ENCODE measurements at places on chromosomes 16 and 17.

DNA sequence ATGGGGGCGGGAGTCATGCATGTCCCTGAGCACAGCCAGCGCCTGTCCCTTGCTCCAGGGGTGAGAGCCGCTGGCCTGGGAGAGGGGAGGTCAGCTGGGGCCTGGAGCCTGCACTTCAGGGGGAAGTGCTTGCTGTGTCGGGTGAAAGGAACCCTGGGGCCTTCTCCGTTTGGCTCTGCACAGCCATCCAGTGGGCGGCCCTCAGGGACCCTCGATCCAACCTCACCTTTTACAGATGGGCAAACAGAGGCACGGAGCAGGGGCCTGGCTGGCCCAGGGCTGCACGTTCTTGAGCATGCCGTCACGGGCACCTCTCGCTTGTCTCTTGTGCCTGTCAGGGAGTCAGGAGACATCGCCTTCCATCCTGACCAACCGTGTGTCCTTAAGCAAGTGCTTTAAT, 1.8 kb downstream of the SNX20 start:
- no peak for DNase-seq

DNA sequence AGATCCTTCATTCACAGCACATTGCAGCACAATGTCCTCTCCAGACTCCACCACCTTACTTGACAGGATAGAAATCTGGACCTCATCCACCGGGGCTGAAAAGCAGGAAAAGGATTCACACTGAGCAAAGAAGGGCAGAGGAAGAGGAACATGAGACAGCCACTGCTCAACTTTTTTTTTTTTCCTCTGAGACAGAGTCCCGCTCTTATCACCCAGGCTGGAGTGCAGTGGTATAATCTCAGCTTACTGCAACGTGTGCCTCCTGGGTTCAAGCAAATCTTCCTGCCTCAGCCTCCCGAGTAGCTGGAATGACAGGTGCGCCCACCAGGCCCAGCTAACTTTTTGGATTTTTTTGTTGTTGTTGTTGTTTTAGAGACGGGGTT, 34.4 kb downstream of the PECAM1 start:
- no peak for DNase-seq

DNA sequence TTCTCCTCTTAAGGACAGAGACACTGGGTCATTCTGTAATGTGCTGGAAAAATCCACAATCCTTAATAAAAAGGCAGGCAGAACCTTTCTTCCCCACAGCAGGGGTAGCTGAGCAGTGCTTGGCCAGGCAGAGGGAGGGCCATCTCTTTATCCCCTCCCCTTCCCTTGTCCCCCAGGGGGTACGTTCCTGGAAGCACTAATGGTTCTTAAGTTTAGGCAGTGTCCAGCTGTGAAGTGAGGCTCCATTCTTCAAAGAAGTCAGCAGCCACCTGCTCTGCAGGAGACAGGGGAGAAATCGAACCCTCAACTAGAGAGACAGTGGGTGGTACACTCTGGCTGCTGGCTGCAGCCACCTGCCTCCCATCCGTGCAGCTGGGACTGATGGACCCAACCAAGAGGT, 533.9 kb upstream of the CDH11 start:
- no peak for DNase-seq

DNA sequence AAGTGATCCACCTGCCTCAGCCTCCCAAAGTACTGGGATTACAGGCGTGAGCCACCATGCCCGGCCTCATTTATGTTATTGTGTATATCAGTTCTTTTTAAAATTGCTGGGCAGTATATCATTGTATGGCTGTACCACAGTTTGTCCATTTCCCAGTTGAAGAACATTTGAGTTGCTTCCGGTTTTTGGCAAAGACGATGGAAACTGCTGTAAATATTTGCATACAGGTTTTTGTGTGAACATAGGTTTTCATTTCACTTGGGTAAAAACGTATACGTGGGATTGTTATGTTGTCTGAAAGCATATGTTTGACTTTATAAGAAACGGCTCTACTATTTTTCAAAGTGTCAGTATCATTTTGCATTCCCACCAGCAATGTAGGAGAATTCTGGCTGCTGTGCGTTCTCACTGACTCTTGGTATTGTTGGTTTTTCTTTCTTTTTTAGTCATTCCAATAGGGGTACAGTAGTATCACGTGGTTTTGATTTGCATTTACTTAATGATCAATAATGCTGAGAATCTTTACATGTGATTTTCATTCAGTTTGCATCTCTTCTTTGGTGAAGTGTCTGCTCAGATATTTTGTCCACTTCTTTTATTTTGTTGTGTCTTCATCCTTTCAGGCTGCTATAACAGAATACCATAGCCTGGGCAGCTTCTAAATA, 63.2 kb upstream of the GOT2 start:
- DNase-seq, result no peak

GRCh38 chr16:65136681-65137080, 14.8 kb upstream of the CDH11 start:
- no peak for DNase-seq

- DNase-seq, result peak; percentile 32
Measured at GRCh38 chr17:37273409-37274051, 102.3 kb upstream of the C17orf78 start.

GRCh38 chr16:27198451-27199234, 4.7 kb upstream of the KDM8 start:
- DNase-seq, result no peak

- peak; percentile 46 for DNase-seq
Measured at GRCh38 chr16:89393738-89394406, 96.5 kb downstream of the ANKRD11 start.

DNA sequence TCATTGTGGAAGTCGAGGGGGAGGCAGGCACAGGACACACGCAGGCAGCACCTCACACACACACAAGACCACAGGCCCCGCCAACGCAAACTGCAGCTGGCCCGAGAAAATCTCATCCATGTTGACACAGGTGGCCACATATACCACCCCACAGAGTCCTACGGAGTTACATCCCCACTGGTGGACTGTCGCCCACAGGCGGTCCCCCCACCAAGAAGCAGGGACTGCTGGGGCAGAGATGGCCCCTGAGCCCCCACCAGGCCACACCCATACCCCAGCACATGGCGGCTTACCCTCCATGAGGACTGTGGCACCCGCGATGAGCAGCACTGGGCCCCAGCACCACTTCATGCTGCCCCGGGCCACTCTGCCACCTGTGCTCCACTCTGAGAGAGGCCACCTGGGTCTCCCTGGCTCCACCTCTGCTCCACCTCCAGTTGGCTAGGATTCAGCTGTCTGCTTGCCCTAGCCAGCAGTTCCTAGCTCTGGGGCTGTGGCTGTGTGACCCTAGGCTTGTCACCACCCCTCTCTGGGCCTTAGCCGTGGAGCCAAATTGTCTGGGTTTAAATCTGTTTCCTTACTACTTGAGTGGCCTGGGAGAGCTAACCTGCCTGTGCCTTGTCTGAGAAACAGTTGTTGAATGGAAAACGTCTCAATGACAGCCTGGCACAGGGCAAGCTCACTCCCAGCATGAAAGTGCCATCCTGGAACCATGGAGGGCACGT, at the start of gene PRSS53:
PRSS53 (minus strand) TSS at position 485 of the 725 bp plus-strand sequence; CDS start at position 351, 134 bp downstream.
- no peak for DNase-seq

GRCh38 chr16:3868556-3868955, 12.0 kb downstream of the CREBBP start:
- no peak for DNase-seq

GRCh38 chr17:72169823-72170222, 49.0 kb downstream of the SOX9 start:
- DNase-seq, result no peak

DNA sequence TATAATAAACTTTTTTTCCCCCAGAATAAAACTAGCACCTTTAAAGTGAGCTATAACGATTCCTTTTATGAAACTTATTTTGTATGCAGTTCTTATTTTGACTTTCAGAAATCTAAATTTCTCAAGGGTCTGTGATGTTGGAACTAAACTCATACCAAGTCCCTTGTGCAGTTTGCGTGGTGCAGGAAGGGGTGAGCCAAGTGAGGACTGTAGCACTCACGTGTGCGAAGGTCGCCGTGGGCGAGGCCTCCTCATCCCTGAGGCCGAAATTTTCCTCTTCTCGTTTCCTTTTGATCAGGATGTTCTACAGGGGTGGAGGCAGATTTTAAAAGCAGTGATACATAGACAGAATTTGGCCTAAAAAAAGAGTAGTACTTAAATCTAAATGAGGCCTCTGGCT, 73.7 kb downstream of the RPTOR start:
- no peak for DNase-seq

DNA sequence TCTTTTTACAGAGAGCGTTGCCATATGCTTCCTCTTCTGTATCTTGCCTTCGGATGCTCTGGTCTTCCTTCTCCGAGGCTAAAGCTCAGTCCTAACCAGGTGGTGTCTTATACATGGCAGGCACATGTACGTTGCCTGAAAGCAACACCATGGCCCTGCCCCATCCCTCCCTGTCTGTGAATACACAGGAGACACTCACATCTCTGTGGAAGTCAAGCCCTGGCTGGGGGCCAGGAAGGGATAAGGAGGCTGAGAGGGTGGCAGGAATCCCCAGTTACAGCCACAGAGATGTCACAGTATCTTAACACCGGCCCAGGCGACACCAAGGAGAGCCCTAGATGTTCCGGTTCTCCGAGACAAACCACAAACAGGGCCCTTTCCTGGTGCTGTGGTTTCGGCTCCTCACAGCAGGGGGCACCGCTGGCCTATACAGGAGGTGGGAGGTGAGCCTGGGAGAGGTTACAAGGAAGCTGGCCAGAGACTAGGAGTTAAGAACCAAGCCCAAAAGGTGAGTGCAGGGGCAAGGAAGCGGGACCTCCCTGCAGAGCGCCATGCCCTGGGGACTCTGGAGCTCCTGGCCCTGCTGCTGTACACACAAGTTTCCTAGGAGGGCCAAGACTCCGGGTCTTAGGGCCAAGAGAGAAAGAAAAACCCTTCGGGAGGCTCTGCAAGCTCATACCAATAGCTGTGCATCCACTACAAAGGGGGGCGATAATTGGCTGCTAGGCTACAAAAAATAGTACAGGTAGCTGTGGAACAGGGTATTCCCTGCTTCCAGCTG, 41.7 kb downstream of the SRL start:
- peak; percentile 48 for DNase-seq

GRCh38 chr16:12067714-12068401, 91.3 kb downstream of the SNX29 start:
- peak; percentile 81 for DNase-seq

- DNase-seq, result no peak
Measured at GRCh38 chr17:81053041-81053970, 18.4 kb downstream of the BAIAP2 start.

DNA sequence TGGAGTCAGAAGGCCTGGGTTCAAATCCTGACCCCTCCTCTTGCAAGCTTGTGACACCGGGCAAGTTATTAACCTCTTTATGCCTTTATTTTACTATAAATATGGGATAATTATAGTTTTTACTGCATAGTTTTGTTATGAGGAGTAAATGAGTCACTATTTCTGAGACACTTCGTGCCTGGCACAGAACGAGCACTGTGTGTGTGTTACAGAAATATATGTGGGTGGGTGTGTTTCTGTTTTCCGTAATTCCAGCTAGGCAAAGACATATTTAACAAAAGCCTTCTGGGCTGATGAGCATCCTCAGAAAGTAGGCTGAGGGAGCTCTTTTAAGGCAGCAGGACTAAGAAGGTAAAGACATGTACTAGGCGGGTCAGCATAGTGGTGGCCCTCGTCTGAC, 417.9 kb downstream of the MAF start:
- no peak for DNase-seq

- peak; percentile 19 for DNase-seq
Measured at GRCh38 chr17:38687286-38687685, 12.5 kb upstream of the EPOP start.

DNA sequence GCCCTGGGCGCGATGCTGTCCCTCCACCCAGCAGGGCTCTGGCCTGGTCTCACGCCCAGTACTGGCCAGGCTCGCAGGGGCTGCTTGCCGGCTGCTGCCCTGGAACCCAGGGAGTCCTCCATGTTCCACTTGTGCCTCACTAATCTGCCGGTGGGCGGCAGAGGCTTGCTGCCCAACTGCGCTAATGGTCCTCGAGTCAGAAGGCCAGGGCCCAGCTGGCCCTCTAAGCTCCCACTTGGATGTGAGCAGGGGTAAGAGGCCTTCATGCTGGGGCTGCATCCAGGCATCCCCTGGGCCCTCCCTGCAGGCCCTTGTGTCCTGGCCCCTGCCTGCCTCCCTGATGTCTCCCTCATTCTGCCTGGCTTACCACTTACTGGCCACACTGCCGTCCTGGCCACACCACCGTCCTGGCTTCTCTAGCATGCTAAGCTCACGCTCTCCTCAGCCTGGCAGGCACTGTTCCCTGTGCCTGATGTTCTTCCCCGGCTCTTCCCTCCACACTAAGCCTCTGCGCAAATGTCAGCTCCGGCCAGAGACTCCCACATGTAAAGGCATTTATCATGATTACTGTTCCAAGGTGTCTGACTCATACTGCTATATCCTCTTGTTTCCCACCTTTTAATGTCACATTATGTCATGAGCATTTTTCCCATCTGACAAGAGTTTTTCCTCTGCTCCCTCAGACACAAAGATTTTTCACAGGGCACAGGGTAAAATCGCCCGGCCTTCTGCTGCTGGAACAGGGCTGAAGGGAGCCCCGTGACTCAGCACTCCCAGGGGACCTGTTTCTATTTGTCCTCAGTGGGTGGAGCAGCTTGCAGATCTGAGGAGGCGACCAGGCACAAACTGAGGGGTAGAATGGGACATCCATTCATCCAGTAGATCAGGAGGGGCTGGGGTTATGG, 15.9 kb downstream of the B9D1 start:
- DNase-seq, result peak; percentile 88

- peak; percentile 44 for DNase-seq
Measured at GRCh38 chr17:49880291-49881053, 32.6 kb upstream of the TAC4 start.

- peak; percentile 72 for DNase-seq
Measured at GRCh38 chr17:67289181-67289876, 44.3 kb upstream of the HELZ start.

DNA sequence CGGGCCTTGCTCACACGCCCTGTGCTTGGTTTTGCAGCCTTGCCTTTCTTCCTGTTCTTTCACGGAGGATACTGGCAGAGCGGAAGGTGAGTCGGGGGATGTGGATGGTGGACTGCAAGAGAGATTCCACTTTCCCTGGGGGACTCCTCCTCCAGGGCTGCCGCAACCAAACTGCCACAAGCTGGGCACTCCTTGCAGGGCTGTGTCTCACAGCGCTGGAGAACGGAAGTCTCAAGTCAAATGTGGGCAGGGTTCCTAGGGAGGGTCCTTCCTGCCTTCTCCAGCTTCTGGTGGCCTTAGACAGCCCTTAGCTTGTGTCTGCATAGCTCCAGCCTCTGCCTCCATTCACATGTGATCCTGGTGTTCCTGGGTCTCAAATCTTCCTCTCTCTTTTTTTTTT, 11.4 kb upstream of the BIRC5 start:
- DNase-seq, result no peak

GRCh38 chr16:88651276-88651988, 579 bp upstream of the CYBA start:
- DNase-seq, result no peak

GRCh38 chr17:80182845-80183223, 13.0 kb downstream of the CARD14 start:
- no peak for DNase-seq

DNA sequence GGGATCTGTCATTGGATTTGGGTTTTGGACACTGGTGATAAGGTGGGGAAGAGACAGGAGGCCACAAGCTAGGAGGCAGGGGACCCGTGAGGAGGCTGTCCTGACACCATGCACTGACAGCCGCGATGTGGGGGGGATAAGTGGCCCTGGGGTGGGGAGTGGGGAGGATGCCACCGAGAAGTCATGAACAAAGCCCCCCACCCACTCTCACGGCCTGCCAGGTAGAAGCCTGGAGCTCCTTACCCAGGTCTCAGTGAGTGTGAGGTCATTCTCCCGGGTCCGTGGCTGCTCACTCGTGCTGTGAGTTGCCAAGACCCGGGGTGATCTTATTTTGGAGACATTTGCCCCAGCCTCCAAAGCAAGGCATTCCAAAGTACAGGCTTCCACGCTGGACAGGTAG, 165.9 kb upstream of the TNRC6C start:
- no peak for DNase-seq
